ENCODE measurements at places on chromosomes 2 and 18.

- DNase-seq, result no peak
These were observed 356.7 kb upstream of the LYPD1 start for GRCh38 chr2:133026536-133027177.

DNA sequence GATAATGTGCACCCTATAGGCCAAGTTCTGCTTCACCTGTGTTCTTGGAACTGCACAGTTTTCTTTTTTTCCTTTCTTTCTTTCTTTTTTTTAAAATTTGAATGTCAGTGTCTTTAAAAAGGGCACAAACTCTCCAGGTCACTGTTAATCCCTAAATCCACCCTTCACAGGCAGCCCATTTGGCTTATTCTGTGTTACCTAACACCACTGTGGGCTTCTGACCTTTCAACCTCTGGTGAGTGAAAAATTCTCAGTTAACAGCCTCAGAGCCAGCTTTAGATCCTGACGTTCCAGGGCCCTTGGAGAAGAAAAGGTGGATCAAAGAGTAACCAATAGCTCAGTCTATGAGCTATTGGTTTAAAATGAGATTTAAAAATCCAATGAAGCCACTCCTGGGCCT, 6.8 kb upstream of the CETN1 start:
- no peak for DNase-seq

GRCh38 chr2:201642086-201642578, 1.2 kb downstream of the TMEM237 start:
- no peak for DNase-seq

DNA sequence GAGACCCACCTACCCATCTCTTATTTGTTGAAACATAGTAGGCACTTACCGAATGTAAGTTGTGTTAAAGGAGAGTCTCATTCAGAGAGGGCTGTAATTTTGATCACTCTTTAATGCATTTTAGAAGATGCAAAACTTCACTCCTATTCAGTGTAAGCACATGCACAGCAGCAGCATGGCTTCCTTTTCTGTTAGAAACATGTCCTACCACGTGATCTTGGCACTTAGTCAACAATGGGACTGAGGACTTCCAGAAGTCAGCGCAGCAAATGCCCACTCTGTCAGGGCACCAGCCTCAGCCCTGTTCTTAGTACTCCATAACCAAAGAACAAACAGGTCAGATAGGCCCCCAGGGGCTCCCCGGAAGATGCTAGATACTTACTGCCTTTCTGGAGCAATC, 456.5 kb downstream of the METTL4 start:
- DNase-seq, result no peak

DNA sequence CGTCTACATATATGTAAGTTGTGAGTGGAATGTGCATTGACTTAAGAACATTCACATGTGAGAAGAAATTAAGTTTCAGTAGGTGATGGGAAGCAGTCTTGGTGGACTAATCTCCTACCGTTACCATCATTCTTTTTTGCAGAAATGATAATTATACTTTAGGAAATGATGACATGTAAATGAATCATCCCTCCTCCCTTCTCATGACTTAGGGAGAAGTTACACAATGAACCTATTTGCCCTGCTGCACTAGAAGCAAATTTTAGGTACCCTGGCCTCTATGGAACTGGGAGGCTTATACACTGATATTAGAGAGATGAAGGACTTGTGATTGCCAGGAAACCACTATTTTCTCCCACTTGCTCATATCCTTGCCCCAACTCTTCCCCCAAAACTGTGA, 214.2 kb downstream of the CALCRL start:
- DNase-seq, result no peak

DNA sequence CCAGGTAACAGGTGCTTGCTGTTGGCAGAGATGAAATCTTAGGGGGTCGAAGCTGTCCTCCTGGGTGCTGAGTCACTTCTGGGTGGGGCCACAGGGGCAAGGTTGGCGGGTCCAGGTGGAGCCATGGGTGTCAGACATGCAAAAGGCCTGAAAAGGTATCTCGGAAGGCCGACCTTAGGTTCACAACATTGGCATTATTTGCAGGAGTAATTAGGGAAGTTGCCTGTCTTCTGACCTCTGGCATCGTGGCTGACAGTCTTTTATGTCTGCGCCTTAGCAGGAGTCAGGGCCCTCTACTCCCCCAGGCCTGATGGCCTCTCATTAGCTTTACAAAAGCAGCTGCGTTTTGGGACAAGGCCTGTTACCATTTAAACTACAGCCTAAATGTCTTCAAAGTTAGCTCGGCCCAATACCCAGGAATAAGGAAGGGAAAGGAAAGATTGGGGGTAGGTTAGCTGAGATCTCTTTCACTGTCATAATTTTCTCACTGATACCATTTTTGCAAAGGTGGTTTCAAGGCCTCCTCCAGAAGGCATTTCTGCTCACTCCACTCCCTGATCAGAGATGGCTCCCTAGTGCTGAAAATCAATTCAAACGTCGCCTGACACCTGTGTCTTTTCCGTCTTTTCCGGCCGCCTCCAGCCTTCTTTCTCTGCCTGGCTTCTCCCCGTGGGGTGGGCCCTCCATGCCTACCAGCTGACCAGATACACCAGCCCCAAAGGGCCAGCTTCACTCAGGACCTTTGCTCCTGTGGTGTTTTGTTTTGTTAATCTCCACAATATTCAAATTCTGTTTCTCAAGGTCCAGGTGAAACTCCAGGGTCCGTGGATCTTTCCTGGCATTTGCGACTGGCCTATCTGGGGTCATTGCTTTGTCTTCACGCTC, 90.8 kb downstream of the RHOB start:
- DNase-seq, result no peak

GRCh38 chr2:150160058-150160457, 327.4 kb downstream of the RND3 start:
- DNase-seq, result no peak

- no peak for DNase-seq
These were observed 253.5 kb upstream of the ATP5MC3 start for GRCh38 chr2:175435012-175435411.

GRCh38 chr2:109157563-109158105, 28.6 kb downstream of the SH3RF3 start:
- DNase-seq, result no peak

DNA sequence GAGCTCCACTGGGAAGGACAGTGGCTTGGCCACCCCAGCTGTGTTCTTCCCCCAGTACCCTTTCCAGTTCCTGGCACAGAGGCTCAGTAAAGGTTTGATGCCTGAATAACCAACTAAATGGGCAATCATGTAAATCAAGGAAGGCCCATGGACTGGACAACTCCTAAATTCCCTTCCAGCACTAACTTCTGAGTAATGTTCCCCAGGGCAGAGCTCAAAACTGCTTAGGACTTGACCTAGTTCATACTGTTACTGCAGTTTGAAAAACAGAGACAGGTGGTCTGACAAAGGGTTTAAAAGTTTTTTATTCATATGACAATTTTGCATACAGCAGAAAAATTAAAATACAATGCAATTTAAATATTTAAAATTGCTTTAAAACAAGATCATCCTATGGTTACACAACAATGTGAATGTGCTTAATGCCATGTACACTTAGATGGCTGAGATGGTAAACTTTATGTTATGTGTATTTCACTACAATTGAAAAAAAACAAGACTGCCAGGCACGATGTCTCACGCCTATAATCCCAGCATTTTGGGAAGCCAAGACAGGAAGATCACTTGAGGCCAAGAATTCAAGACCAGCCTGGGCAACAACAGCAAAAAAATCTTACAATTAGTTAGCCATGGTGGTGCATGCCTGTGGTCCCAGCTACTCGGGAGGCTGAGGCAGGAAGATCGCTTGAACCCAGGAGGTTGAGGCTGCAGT, 26.2 kb downstream of the PCBP1 start:
- DNase-seq, result no peak

GRCh38 chr18:39491408-39491807, 1925.8 kb upstream of the CELF4 start:
- no peak for DNase-seq

DNA sequence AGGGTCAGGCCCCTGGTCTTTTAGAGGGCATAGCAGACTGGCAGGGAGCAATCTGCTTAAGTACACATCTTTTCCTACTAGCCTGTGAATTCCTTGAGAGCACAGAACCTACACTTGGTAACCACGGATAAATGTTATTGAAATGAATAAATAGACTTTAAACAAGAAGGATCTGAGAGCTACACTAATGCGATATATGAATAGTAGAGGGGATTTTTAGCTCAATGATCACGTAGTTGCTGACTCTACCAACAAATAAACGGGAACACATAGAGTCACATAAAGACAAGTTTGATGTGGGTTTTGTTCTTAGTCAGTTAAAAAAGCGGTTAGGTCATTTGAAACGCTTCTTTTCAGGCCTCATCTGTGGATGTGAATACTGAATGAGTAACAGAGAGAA, 290.3 kb upstream of the CCDC68 start:
- DNase-seq, result peak; percentile 27

- DNase-seq, result no peak
These were observed 1.8 kb upstream of the PTPN18 start for GRCh38 chr2:130354139-130354428.

Data from GM10248 (cell line).